ENCODE measurements at places on chromosomes 1 and 21.

- no peak for DNase-seq
Observed at GRCh38 chr21:32979598-32980268, 46.0 kb upstream of the OLIG2 start.

DNA sequence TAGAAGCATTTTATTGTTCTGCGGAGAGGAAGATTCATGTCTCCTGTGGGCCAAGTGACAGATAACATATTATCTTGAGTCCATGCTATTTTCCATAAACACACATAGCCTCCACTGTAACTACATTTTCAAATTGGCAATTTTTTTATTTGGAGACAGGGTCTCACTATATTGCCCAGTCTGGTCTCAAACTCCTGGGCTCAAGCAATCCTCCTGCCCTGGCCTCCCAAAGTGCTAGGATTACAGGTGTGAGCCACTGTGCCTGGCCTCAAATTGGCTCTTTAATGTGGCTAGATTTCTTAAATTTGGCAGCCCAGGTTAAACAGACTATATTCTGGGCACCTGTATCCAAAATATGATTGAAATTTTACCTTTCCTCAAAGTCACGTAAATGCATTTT, 13.8 kb downstream of the NOS1AP start:
- no peak for DNase-seq

- no peak for DNase-seq
Observed at GRCh38 chr1:32338637-32339145, 2.7 kb upstream of the MARCKSL1 start.

- no peak for DNase-seq
Observed at GRCh38 chr1:69533343-69533742, 34.4 kb upstream of the LRRC7 start.

- DNase-seq, result no peak
Observed at GRCh38 chr1:50193002-50193401, 84.3 kb downstream of the ELAVL4 start.

- DNase-seq, result no peak
Observed at GRCh38 chr21:26403321-26403720, 169.8 kb downstream of the CYYR1 start.

GRCh38 chr1:34290831-34291230, 114.1 kb downstream of the C1orf94 start:
- DNase-seq, result no peak

DNA sequence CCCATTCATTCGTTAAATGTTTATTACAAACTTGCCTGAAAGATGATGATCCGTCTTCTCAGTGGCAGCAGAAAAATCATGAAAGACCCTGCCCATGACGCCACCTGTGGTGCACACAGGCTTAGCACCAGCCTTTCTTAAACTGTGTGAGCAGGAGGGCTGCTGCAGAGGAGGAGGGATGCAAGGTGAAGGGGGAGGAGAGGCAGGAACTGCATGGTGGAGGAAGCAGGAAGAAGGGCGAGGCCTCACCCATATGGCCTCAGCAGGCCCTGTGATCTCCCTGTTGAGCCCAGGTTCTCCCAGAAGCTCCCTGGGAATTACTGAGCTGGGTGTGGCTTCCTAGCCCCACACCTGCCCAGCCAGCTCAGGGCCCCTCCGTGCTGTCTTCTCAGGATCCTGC, 25.0 kb upstream of the RD3 start:
- no peak for DNase-seq

Data from NCI-H1092 (cell line).